ENCODE measurements at places on chromosomes 11 and 22.

- DNase-seq, result no peak
These were observed 4.6 kb downstream of the SLN start for GRCh38 chr11:107707215-107707671.

DNA sequence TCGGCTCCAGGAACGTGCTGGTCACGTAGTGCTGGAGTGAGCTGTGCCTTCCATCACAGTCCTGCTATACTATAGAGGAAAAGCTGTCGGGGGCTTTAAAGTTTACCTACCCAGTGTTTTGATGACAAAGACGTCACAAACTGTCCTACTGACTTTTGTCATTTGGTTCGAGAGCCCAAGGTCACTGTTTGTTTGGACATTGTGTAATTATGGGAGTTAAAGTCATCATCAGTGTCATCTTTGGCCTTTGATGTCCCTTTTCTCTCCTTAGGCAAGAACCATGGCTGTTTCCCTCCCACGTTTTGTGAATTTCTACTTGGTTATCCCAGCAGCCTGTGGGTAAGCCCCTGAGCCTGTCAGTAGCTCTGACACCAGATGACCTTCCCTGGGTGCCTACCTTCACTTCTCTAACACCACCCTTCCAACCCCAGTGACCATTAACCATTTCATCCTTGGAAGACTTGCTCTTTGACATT, 59.3 kb downstream of the SLC1A2 start:
- no peak for DNase-seq

- DNase-seq, result peak; percentile 55
These were observed 366.2 kb upstream of the CCDC179 start for GRCh38 chr11:23226331-23227077.

- no peak for DNase-seq
These were observed 782 bp upstream of the OSBPL5 start for GRCh38 chr11:3165916-3166267.

DNA sequence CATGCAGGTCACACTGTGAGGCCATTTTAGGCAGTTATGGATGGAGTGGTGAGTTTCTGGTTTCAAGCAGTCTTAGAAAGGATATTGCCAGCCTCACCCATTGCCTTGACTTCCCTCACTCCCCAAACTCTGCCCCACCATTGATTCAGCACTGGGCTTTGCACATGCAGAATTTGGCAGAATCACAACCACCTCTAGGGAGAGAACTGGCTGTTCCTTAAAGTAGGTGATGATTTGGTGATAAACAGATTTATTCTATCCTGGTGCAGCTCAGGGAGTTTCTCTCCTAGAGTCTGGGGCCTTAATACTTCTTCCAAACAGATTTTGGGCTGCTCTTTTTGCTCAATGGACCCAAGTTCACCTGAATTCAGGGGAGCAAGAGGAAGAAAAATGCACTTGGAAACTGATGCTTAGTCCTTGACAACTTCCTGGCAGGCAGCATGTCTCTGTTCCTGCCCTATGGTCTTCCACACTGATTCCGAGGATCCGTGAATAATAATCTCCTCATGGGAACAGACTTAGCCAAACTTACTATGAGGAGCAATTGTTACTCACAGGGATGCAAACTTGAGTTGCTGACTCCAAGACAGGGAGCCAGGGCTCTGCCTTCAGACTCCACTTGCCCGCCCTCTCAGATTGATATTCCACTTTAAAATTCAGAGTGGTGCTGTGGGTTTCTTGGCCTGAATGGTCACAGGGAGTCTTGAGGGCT, 129.7 kb upstream of the PARVA start:
- DNase-seq, result no peak

- DNase-seq, result no peak
These were observed 52.8 kb downstream of the CBL start for GRCh38 chr11:119258983-119259382.
